Jurkat, Clone E6-1 (cell line): ENCODE measurements at places on chromosomes 5 and 9.

DNA sequence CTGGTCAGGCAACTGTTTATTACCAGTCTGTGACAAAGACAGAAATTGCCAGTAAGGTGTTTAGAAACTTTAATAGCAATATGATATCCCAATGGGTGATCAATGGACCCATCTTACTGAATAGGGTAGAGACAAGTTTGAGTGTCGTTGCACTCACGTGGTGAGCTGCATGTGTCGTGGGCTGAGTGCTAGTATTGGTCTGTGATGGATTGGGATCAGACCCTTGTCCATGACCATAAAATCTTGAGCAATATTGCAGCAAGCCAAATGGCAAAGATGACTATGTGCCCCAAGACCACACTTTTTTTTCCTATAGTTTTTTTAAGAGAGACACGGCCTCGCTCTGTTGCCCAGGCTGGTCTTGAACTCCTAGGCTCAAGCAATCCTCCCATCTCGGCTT is 114.5 kb downstream of the PALM2AKAP2 start:
- DNase-seq = no peak

- no peak for DNase-seq
Observed at GRCh38 chr5:76964060-76964459, 11.2 kb downstream of the CRHBP start.

GRCh38 chr9:114016101-114016500 is 62.0 kb downstream of the AMBP start:
- DNase-seq = no peak

DNA sequence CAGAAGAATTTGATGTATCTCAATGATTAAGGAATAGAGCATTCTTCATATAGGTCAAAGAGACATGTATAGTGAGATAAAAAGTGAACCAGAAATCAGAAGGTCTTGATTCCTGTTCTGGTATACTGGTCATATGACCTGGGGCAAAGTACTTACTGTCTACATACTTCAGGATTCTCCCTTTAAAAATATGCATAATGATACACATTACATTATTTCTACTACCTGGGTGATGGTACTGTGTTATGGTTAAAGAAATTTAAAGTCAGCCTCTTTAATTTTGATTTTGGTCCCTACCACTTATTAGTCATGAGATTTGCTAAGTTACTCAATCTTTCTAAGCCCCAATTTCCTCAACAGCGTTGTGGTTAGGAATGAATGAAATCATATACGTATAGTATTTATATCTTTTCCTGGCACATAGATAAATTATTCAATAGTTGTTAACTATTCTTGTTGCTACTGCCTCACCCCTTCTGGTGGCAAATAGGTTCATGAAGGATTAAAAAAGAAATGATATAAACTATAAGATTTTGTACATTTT is 984.1 kb downstream of the TLE4 start:
- DNase-seq = no peak

DNA sequence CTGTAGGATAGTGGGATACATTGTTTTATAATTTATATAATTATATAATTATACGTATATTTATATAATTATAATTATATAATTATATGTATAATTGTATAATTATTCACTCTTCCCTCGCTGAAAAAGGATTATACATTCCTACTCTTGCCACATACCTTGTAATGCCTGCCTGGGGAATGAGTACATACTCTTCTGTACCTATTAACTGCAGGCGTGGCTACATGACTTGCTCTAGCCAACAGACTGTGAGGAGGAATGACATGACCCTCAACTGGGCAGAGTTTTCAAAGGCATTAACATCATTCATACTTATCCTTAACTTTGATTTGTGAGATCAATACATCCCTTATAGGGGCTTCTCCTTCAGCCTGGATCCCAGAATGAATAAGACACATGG is 19.1 kb downstream of the ERMP1 start:
- DNase-seq = no peak

DNA sequence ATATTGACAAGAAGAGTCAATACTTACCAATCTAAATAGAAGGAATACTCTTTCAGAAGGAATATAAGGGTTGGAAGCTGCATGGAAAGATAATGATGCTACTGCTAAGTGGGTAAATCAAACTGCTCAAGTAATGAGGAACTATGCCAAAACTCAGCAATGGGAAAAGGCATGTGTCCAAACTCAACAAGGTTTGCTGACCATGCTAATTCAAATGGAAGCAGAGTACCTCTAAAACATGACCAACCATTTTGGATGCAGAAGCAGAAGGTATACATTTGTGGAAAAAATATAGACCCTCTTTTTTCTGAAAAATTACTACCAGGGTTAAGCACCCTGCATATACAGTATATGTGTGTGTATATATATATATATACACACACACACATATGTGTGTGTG is 21.1 kb downstream of the TMEM232 start:
- DNase-seq = no peak

DNA sequence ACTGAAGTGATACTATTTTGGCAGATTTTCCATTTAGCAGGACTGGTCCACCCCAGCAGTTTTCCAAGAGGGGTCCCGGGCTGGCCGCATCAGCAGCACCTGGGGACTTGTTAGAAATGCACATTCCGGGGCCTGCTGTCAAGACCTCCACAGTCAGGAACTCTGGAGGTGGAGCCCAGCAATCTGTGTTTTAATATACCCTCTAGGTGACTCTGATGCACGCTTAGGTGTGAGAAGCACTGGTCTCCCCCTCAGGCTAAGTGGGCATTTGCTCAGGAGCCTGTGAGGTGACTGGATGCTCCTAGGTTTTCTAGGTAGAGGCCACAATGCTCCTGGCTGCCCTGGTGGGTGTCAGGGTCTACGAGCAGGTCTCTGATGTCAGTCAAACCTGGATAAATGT is 81.7 kb downstream of the DCP2 start:
- DNase-seq = no peak

DNA sequence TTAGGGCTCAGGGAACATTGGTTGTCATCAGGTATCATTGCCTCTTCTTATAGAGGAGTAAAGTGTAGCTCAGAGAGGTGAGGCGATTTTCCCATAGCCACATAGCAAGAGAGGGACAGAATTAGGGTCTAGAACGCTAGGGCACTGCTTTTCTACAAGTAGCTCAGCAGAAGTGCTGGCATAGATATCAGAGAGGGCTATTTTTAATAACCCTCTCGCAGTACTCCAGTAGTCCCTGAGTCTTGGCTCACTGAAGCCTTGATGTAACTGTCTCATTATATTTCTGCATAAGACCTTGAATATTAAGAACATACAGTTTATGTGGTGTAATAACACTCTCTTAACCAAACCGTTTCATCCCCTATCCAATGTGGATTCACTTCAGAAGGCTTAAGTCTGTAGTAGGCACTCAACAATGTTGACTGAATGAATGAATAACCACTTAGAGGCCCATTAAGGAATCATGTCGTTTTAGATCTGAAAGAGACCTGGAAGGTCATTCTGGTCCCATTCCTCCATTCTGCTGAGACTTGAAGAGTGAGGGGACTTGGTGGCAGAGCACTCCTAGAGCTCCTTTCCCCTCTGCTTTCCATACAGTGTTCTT is 4.7 kb upstream of the FRMPD1 start:
- no peak for DNase-seq

- no peak for DNase-seq
Observed at GRCh38 chr5:133220851-133221674, 169.2 kb downstream of the HSPA4 start.

GRCh38 chr9:69674112-69674685 is 2.0 kb upstream of the APBA1 start:
- no peak for DNase-seq

DNA sequence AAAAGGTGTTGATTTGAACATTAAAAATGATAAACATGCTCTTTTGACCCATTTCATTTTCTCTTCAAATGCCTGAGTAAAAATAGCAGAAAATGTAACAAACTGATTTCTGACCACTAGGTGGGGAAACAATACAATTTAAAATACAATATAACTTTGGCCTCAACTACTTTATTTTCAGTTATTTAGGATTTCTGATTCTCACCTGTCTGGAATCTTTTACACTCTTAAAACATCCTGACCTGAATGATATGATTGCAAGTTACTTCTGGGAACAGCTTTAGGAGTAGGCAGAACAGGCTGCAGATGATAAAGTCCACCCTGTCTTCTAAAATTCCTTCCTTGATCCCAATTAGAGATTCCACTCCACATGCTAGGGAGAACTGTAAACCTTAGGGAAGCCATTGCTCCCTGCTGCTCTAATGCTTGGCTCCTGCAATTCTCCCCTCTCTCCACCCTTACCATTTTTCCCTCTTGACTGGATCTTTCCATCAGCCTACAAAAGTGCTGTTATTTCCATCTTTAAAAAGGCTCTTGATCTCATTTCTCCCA is 70.3 kb downstream of the FYB1 start:
- DNase-seq = peak; percentile 49

DNA sequence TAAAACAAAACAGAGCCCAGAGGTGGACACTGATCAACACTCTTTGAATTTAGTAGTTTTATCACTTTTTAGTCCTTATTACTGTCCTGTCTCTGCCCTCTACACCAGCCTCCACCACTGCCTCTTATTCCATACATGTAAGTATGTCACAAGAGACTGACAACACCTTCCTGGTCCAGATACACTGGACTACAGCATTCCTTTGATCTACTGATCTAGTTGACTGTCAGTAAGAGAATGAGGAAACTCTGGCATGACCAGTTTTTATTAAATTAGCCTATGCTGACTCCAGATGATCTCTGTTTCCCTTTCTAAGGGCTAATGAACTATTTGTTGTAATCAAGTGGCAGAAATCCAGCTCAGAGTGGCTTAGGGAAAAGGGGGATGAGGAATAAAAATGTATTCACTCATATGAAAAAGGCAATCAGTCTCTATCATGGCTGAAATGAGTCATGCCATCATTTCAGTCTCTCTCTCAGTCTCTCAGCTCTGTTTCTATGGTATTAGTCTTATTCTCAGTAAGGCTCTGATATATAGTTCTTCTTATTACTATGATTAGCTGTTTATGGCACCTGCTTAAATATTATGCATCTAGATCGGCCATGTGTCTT is 5.5 kb downstream of the ARHGEF37 start:
- DNase-seq = no peak

DNA sequence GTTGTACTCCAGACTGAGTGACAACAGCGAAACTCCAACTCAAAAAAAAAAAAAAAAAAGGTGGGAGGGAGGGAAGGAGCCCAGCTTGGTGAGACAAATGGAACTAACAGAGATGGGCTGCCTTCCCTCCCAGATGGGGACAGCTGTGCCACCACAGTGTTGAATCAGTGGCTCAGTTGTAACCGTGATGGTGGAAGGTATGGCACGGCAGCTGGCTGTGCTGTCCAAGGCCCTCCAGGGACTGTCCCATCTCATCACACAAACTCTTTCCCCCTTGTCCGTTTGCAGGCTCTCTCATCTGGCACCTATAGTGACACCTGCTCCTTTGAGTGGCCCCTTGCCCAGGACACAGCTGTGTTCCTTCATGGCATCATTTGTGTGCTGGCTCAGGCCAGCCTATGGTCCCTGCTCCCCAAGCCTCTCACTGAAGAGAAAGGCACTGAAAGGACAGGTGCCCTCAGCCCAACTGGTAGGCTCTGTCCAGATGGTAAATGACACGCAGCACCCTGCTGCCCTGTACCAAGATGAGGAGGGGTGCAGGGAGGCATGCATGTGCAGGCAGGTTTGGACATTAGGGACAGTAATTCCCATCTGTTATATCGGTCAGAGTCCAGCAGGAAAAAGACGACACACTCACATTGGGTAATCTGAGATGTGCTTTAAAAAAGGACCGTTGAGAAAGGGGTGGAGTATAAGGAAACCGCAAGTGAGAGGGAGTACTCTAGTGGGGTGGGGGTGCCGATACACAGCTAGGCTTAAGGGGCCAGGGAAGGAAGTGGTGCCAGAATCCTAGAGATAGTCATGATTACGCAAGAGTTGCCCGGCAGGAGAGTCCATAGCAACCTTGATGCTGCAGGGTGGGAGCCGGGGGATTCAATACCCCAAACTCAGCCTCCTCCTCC is 4.3 kb downstream of the SMIM33 start:
- peak; percentile 90 for DNase-seq

GRCh38 chr5:17415321-17415758 is 82.7 kb upstream of the TAF11L2 start:
- no peak for DNase-seq

- no peak for DNase-seq
Observed at GRCh38 chr5:146897061-146897460, 18.5 kb upstream of the PPP2R2B start.

DNA sequence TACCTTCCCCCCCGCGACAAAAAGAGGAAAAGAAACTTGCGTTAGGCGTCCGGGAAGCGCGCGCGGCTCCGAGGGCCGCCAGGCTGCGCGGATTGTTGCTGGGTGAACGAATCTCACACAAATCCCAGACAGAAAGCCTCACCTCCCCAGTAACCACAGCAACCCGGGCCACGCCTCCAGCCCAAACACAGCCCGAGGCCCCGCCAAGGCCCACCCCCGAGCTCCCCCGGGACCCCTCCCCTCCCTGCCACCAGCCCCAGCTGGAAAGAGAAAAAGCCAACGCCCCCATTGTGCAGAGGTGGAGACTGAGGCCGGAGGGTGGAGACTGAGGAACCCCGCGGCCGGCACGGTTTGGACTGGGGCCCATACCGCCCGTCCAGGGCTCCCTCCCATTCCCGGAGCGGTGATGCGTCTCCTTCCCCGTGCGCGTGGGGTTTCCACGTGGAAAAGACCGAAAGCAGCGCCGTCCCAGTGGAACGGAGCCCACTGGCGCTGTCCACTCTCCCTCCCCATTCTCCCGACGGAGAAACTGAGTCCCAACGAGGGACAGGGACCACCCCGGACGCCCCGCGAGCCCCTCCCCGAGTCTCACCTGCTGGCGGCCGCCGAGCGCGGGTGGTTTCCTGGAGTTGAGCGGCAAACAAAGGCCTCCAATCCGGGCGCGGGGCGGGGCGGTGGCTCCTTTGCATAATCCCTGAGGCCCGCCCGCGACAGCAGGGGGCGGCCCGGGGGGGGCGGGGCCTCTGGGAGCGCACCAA is 10.2 kb upstream of the AKNA start:
- DNase-seq = peak; percentile 83

DNA sequence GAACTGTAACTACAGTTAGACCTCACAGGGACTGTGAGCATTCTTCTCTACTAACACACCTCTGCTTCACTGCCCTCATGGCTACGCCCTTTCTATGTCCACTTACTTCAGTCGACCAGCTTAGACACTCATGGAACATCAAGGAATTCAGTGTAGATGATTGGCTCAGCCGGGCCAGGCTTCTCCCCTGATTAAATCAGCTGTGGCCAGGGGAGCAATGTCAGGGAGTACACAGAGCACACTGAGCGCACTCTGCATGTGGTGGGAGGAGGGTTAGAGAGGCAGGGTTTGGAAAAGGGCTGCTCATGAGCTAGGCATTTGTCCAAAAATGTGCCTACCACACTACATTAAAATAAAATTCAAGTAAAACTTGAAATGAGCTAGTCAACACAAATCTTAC is 400.5 kb downstream of the ARRDC3 start:
- DNase-seq = no peak

- DNase-seq = no peak
Observed at GRCh38 chr5:88094403-88094802, 174.2 kb downstream of the TMEM161B start.

- DNase-seq = no peak
Observed at GRCh38 chr5:116032094-116032517, at the start of gene ARL14EPL. Gene ARL14EPL, plus strand, starts transcription at chr5:116032472. Its CDS starts 18,994 bp downstream, at chr5:116051466.

- DNase-seq = peak; percentile 55
Observed at GRCh38 chr5:53425687-53426511, 54.5 kb upstream of the FST start.

- no peak for DNase-seq
Observed at GRCh38 chr5:58813855-58814254, 231.0 kb downstream of the RAB3C start.
